ENCODE measurements at places on chromosomes 4 and X. TPM values are rescaled to one million over a fixed set of nuclear protein-coding genes. Genes with fewer than 3 reads are reported as not detected.

Gene MAGEC2
- 0.14 TPM for total RNA-seq

Gene UGT8
- not detected for total RNA-seq

Gene NPY2R
- not detected for total RNA-seq

Gene SRPK3
- 0.43 TPM for total RNA-seq

Gene TEX13B
- not detected for total RNA-seq

Gene SYP
- total RNA-seq: 0.18 TPM

Gene TECRL
- not detected for total RNA-seq

Gene COX7B2
- total RNA-seq: not detected

Gene VCX
- not detected for total RNA-seq

Gene MAGEA8
- total RNA-seq: not detected

Gene SLITRK2
- total RNA-seq: not detected

Gene SSX4B
- total RNA-seq: not detected

Gene TIGD2
- total RNA-seq: 17.5 TPM

Gene PRICKLE3
- total RNA-seq: 6.7 TPM

Gene TRPC5OS
- total RNA-seq: not detected

Gene AKAP14
- not detected for total RNA-seq

Gene RIBC1
- total RNA-seq: 0.74 TPM

Gene FGFBP1
- not detected for total RNA-seq

Gene FDCSP
- total RNA-seq: not detected

Gene HERC3
- 15.3 TPM for total RNA-seq

Gene KIAA1210
- total RNA-seq: not detected

Gene CCKAR
- 0.57 TPM for total RNA-seq

Gene DSPP
- total RNA-seq: not detected

Gene SMR3B
- not detected for total RNA-seq

Gene GAGE12F
- total RNA-seq: not detected

Gene MAGEA11
- 0.09 TPM for total RNA-seq

Gene FHIP1A
- total RNA-seq: 0.43 TPM

Gene NHSL2
- total RNA-seq: 0.28 TPM

Gene ALB
- 0.09 TPM for total RNA-seq

Gene HTR2C
- under 0.01 TPM for total RNA-seq

Gene KLF8
- 0.71 TPM for total RNA-seq

Gene TFDP3
- total RNA-seq: not detected

Gene HGFAC
- total RNA-seq: not detected

Gene DIPK2B
- total RNA-seq: not detected

Gene STK26
- total RNA-seq: 6.3 TPM

Gene PALLD
- total RNA-seq: 120 TPM

Gene CT83
- not detected for total RNA-seq

Gene RHOXF1
- not detected for total RNA-seq

Gene MID1IP1
- 51.8 TPM for total RNA-seq

Gene BEND4
- 0.09 TPM for total RNA-seq

Gene CXCL1
- 70.6 TPM for total RNA-seq

Gene SPON2
- total RNA-seq: 388 TPM

Gene SMIM9
- total RNA-seq: not detected

Gene STS
- 2.4 TPM for total RNA-seq

All from smooth muscle cell of bladder (primary cell).